Mammary epithelial cell (primary cell): ENCODE measurements at places on chromosomes 3 and 15.

- no peak for DNase-seq
These were observed 244.2 kb upstream of the SLITRK3 start for GRCh38 chr3:165440380-165440779.

DNA sequence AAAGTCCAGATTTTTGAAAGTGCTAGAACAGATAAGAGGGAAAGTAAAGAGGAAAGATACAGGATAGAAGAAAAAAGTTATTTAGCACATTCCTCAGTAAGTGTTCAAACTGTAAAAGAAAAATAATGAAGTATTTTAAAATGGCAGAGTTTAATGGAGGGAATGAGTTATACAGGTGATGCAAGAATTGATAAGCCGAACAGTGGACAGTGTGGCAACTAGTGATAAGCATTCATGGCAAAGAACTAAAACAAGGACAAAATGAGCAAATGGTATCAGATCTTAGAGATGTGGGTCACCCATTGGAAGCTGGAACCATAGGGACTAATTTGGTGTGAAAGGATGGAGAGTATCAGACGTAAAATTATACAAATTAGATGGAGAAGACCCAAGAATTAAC is 622.9 kb upstream of the SGO1 start:
- no peak for DNase-seq

DNA sequence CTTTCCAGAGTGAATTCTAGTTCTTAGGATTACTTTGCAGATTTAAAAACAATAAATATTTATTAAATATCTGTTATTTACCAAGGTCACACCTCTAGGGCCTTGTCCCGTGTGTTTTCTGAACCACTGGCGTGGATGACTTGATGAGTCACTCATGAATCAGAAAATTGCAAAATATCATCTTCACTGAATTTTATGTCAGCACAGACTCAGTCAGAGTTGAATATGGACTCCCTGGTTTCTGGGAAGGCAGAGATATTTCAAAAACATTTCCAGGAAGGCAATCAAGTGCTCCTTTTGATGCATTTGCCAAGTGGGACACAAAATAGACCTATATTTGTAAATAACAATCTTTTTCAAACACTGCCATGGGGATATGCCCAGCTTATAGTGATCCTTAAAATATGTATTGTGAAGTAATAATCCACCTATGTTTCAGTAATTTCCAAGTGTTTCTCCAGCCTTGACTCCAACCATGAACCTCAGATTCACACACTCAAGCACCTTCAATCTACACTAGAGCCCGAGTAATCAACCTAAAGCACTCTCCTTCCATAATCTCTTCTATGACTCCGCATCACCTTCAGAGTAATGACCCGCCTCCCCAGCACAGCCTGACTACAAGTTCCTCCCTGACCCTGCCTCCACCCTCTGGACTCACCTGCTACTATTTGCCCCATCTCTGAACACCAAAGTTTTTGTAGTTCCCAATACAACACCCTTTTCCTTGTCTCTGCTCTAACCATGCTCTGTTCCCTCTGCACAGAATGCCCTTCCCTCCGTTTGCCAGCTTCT is 24.3 kb downstream of the DPH3 start:
- peak; percentile 65 for DNase-seq

DNA sequence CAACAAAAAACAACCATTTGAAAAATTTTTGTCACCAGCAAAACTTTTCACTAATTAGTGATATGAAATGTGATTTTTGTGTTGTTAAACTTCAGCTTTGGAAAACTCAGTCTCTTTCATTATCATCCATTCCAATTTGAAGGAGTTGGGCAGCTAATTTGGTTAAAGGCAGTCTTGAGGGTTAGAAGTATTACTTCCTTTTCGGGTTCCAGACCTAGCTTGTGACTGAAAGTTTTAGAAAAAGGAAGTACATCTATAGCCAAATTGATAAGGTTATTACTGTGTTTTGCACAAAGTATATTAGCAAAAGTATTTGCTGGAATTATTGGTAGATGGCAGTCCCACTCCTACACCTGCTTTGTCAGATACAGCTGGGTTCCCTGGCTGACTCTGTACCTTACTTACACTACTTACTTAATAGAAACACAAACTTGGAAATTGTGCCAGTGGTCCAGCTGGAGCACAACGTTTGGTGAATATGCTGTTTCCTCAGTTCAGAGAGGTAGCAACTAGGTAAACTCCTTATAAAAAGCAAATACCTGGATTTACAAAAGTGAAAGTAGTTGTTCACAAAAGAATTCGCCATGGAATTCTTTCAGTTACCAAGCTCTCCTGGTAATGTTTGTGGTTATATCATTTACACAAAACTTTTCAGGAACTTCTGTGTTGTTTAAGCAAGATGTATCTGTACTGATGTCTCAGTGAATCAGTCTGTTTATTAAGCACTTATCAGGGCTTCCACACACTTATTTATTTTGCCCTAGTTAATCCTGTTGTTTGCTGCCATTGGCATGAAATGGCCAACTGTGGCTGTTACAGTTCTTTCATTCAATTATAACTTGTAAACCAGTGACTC is 31.6 kb downstream of the TIPARP start:
- DNase-seq: no peak

DNA sequence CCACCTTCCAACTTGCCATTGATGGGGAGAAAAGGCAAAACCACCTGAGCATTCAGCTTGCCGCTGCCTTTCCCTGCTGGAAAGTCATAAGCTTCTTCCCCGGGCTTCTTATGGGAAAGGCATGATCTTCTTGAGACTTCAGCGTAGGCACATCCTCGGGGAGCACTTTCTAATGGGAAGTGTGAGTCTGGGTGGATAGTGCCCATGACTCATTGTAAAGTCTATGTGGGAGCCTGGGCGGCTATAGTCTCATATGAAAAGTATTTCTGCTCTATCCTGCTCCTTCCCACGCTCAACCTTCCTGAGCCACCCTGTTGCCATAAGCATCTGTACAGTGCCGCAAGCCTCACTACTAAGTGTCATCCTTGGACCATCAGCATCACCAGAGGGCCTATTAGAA is 309.9 kb upstream of the THBS1 start:
- peak; percentile 80 for DNase-seq

DNA sequence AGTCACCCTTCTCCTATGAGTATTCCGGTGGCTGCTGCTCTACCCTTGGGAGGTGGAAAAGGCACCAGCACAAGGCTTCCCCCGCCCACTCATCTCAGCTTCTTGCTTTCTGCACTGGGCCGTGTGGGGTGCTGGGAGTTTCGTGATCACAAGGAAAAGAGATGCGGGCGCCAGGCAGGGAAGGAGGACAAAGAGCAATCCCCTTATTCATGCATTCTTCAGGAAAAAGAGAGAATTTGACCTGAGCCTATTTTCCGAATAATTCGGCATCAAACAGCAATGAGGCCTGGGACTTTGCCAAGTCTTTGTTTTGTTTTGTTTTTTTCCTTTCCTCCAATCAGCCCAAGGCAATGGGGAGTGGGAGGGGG is 102.2 kb upstream of the LPP start:
- no peak for DNase-seq

DNA sequence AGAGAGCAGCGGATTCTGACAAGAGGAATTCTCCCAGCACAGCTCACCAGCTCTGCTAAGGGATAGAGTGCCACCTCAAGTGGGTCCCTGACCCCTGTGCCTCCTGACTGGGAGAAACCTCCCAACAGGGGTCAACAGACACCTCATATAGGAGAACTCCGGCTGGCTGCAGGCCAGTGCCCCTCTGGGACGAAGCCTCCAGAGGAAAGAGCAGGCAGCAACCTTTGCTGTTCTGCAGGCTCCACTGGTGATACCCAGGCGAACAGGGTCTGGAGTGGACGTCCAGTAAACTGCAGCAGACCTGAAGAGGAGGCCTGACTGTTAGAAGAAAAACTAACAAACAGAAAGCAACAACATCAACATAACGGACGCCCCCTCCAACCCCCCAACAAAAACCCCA is 31.3 kb upstream of the FGF12 start:
- no peak for DNase-seq

- DNase-seq: no peak
These were observed 452.1 kb downstream of the RAP2B start for GRCh38 chr3:153614140-153614539.

DNA sequence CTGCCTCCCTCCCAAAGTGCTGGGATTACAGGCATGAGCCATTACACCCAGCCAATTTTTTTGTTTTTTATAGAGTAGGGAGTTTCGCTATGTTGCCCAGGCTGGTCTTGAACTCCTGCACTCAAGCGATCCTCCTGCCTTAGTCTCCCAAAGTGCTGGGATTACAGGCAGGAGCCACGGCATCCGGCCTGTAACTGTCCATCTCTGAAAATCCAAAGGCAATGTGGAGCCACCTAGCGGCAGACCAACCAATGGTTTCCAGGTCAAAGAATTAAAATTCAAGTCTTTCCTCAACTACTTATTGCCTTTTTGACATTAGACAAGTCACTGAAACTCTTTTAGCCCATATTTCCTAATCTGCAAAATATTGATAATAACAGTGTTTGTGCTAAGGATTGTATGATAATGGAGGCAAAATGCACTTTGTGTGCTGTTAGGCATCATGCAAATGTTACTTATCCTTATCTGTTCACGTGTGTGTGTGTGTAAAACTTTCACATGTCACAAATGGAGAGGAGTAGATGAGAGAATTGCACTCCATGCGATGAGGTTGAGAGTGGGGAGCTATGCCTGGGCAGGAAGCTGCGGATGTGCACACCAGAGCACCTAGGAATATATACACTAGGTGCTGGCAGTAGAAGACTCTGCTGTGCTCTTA is 48.7 kb downstream of the COL8A1 start:
- DNase-seq: peak; percentile 42

- no peak for DNase-seq
These were observed 3.0 kb downstream of the TEX264 start for GRCh38 chr3:51673802-51674654.

- no peak for DNase-seq
These were observed 409 bp upstream of the LHFPL4 start for GRCh38 chr3:9553948-9554513.

- DNase-seq: no peak
These were observed 39.0 kb upstream of the SLC25A26 start for GRCh38 chr3:66181764-66182163.

DNA sequence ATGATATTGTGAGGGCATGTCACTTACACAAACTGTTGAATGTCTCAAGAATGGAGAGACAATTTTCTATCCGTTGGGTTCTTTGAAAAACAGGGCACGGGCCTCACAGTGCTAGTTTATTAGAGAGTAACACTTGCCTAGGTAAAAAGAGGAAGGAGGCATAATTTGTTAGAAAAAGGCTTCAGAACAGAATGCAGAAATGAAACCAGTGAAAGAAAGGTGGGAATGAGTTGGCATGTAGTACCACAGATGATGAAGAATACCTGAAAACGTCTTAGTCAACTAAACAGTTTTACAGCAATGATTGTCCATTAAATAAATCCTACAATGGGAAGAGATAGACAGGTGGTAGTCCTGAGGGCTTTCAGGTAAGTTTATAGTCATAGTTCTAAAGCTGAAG is 1399.7 kb upstream of the CADM2 start:
- no peak for DNase-seq

- DNase-seq: no peak
These were observed 30.4 kb upstream of the WWTR1 start for GRCh38 chr3:149688122-149688757.

- DNase-seq: peak; percentile 69
These were observed 205.9 kb upstream of the CDIN1 start for GRCh38 chr15:36373550-36373949.

- DNase-seq: peak; percentile 97
These were observed 72.8 kb downstream of the CD200R1L start for GRCh38 chr3:112773864-112774263.

DNA sequence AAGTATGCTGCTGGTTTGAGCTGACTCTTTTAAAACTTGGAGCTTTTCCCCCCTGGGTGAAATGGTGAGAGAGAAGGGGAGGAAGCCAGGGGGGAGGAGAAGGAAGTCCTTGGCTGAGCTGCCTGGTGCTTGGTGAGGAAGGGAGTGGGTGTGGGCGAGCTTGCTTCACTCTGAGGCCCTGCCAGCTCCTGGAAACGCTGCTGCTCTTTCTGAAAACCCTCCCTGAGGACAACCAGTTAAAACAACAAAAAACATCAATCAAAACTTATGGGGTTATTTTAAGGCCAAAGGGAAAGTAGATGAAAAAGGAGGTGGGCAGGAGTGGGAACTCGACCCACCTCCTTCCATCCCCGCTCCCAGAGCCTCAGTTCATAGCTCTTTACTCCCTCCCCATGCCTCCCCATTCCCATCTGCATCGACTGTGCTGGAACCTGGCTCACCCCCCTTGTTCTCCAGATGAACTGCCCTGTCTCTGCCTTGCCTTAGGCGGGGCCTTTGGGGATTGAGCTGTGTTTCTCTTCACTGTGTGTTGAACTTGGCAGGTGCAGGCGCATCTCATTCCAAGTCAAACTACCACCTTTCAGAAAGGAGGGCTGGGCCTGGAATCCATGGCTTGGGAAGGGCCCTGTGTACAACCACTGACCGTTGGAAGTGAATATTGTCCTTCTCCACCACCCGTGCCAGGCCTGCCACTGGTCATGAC is 166.1 kb downstream of the ZNF621 start:
- no peak for DNase-seq

GRCh38 chr15:36364377-36364776 is 215.0 kb upstream of the CDIN1 start:
- DNase-seq: no peak

GRCh38 chr3:35648347-35648746 is 9.0 kb downstream of the ARPP21 start:
- DNase-seq: no peak

GRCh38 chr3:183464480-183464879 is 36.1 kb upstream of the MCF2L2 start:
- no peak for DNase-seq

DNA sequence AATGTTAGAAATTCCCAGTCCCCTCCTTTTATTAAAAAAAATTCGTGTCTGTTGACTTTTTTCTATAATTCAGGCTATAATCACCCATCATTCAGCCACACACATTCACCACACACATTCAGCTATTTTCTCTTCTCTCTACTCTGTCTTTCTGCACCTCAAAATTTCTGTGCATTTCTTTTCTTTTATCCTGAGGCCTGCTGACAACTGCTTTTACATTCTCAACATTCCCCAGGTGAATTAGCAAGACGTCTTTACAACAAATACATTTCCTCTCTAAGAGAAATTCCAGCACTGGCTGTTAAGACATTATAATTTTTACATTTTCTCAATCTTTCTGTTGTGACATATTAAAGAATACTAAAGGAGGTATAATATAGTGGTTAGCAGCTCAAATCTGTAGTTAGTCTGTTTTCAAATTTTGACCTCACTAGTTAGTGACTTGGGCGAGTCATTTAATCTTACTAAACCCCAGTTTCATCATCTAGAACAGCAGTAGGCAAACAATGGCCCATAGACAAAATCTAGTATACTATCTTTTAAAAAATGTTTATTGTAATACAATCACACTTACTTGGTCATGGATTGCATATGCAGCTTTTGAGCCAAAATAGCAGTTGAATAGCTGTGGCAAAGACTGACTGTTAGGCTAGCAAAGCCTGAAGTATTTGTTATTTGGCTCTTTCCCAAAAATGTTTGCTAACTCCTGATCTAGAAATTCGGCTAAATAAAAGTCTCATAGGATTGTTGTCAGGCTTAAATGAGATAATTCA is 350.7 kb downstream of the NSUN3 start:
- peak; percentile 52 for DNase-seq

- DNase-seq: no peak
These were observed 7.1 kb downstream of the OR5K2 start for GRCh38 chr3:98504539-98504938.
